ENCODE measurements at places on chromosomes 5 and 9.

- DNase-seq, result no peak
Observed at GRCh38 chr5:71601222-71602026, 14.3 kb downstream of the MCCC2 start.

DNA sequence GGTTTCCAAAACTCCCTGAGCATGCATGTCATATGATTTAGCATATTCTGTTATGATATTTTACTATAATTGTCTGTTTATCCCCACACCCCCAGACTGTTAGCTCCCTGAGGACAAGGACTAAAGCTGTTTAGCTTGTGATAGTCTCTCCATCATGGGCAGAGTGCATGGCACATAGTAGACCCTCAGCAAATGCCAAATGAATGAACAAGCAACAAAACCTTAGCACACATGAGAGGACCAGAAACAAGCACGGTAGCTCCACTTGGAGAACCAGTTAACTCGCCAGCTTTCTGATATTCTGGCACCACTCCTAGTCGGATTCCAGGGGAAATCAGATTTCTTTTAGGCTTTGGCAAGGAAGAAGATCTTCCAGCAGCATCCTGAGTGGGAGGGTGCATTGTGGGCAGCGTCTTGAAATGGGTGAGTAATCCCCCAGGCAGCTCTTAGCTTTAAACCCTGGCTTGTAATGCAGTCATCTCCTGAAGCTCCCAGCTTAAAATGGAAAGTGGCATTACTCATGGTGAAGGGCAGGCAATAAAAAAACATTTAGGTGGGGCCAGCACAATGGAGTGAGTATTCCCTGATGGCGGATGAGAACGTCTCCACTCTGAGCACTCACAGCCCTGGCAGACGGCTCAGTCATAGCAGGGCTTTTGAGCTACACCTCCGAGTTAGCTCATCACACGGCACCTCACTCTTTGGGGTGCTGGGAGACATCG, 41.1 kb downstream of the FGF1 start:
- peak; percentile 81 for DNase-seq

- DNase-seq, result no peak
Observed at GRCh38 chr5:27009540-27009915, 28.9 kb downstream of the CDH9 start.

- DNase-seq, result no peak
Observed at GRCh38 chr5:150253416-150254208, 36.0 kb downstream of the CAMK2A start.

DNA sequence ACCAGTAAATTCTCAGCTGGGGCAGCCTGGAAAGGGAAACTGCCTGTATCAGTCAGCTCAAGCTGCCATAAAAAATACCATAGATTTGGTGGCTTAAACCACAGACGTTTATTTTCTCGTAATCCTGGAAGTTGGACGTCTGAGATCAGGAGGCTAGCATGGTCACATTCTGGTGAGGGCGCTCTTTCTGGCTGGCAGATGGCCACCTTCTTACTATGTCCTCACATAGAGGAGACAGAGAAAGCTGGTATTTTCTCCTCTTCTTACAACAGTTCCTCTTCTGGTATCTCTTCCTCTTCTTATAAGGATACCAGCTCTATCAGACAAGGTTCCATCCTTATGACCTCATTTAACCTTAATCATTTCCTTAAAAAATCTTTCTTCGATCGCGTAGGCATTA, 50.5 kb upstream of the RFX3 start:
- peak; percentile 65 for DNase-seq

DNA sequence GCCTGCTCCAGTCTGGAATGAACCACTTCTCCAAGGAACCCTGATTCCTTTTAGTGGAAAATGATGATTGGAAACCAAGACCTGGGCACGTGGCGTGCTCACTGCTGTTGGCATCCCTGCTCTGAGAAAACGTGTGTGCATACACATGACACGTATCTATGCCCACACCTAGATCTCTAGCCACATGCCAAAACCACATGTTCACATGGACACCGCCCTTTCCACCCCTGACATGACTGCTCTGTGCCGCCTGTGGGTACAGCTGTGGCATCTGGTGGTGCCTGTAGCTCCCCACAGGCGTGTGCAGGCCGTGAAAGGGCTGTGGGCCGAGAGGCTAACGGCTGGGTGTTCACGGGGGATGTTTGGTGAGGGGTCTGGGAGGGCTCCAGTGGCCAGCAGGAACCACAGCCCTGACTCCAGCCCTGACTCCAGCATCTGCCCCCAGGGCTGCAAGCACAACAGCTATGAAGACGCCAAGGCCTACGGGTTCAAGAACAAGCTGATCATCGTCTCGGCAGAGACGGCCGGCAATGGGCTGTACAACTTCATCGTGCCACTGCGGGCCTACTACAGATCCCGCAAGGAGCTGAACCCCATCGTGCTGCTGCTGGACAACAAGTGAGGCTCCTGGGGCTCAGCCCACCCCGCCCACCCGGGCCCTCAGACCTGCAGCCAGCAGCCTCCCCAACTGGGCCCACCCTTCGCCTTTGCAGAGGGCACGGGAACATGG, 75.1 kb downstream of the KCNT1 start:
- no peak for DNase-seq

GRCh38 chr9:95193480-95193879, 124.0 kb downstream of the FANCC start:
- no peak for DNase-seq

- no peak for DNase-seq
Observed at GRCh38 chr9:13070612-13071595, 208.6 kb downstream of the MPDZ start.

DNA sequence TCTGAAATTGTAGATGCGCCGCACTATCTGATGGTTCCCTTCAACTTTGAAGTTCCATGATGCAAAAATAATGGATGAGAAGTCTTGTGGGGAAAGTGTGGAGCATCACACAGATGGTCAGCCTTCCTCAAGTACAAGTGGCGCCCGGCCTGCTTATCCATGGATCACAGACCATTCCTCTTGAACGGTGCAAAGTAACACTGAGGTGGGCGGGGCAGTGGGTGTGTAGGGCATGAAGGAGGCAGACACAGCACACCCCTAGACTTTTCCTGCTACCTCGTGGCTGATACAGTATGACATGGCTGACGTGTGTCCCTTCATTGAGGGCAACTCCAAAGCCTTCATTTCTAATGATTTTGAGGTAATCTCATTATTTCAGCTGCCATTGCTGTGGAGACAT, 2.5 kb upstream of the GNG10 start:
- no peak for DNase-seq

GRCh38 chr5:97418462-97418861, 235.4 kb upstream of the RIOK2 start:
- DNase-seq, result no peak

- DNase-seq, result no peak
Observed at GRCh38 chr9:76756268-76756640, 8.0 kb upstream of the PCA3 start.

DNA sequence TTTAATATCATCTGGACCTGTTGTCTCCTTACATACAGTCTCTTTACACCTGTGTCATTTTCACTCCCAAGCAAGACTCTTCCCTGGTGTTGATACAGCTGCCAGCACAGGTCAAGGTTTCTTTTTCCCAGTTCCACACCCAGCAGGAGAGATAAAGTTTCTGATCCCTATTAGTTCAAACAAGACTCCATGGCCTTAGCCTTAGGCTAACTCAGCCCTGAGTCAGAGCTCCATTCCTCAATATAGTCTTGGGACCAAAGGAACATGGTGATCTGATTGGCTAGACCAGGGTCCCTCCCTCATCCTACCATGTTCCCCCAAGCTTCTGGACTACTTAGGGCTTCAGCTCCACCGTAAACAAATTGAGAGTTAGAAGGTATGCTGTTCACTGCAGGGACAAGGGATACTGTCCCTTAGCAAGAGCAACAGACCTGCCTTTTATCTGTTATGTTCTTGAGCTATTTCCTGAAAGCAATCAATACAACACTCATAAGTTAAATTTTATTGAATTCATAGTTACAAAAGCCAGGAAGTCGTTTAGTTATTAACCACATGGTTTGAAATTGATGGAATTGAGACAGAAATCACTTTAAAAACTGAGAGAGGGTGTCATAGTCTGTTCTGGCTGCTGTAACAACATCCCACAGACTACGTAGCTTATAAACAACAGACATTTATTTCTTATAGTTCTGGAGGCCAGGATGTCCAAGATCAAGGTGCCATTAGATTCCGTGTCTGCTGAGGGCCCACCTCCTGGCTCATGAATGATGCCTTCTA, 20.5 kb downstream of the SLC1A1 start:
- DNase-seq, result no peak

DNA sequence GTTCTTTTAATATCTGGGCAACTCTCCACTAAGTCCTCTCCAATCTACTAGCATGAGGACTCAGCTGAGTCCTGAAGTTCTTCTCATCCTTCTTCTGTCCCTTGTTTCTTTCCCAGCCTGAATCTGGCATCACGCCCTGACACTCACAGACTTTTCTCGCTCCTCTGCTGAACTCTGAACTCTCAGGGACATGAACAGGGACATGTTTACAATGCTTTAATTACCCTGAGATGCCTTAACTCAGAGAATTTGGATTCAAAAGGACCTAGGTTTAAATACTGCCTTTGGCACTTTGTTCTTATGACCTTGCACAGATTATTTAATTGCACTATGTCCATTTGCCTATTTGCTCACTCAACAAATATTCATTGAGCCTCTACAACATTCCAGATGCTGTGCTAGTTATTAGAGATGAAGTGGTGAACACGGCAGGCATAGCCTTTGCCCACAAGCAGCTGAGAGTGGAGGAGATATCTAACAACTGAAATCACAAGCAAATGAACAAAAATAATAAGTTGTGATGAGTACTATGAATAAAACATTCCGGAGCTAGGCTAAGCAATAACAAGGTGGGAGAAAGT, 106.0 kb downstream of the ADRB2 start:
- DNase-seq, result no peak

DNA sequence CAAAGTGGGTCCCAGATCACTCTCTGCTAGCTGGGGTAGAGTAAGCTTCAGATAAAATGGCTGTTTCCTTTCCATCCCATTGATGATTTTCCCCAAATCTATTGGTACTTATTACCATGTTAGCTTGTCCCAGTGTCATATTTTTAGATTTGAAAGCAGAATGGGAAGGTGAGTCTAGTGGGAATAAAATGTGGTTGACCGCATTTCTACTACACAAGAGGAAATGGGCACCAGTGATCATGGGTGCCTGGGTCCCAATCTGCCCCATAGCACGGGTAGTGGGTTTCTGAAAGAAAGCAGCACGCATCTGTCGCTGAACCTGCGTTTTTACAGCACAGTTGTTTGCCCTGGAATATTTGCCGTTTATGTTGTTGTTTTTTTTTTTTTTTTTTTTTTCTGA, 20.1 kb downstream of the DAPK1 start:
- no peak for DNase-seq

- DNase-seq, result no peak
Observed at GRCh38 chr9:16499892-16500291, 370.6 kb downstream of the BNC2 start.

GRCh38 chr5:124650147-124650561, 96.3 kb downstream of the ZNF608 start:
- DNase-seq, result no peak

DNA sequence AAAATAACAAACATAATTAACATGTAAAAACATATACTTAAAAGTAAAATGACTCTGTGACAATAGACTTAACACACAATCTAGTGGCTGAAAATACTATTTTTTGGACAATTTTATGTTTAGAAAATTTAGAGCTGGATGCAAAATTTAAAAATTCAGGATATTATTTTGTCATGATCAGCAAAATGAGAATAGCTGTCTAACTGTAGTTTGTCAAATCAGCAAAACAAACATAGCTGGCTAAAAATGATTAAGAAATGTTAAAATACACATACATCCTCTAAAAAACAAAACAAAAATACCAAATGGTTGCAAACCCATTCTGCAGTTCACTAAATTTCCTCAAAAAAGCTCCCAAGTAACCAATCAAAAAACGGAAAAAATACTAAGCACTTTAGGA, 18.6 kb downstream of the C9orf72 start:
- DNase-seq, result no peak

- DNase-seq, result no peak
Observed at GRCh38 chr5:95241635-95242034, 43.3 kb downstream of the MCTP1 start.

GRCh38 chr9:88072831-88073375, 65.4 kb downstream of the SPATA31C2 start:
- no peak for DNase-seq

DNA sequence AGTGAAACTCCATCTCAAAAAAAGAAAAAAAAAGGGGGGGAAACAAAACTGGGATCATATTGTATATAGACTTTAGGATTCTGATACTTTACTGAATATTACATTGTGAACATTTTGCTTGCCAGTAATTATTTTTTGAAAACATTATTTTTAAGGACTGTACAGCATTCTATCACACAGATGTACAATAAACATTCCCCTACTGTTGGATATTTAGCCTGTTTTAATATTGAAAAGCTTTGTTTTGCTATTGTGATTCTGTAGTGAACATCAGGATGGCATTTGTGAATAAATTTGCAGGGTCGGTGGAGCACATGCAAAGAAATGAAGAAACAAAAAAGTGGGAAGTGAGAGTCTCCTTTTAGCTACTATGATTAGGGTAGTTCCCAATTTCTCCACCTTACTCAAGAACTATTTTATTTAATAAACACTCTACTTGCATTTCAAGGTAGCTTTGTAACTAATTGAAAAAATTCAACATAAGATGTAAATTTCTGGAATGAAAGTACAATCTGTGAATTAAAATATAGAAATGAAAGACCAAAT, 18.7 kb downstream of the RASGRF2 start:
- no peak for DNase-seq

DNA sequence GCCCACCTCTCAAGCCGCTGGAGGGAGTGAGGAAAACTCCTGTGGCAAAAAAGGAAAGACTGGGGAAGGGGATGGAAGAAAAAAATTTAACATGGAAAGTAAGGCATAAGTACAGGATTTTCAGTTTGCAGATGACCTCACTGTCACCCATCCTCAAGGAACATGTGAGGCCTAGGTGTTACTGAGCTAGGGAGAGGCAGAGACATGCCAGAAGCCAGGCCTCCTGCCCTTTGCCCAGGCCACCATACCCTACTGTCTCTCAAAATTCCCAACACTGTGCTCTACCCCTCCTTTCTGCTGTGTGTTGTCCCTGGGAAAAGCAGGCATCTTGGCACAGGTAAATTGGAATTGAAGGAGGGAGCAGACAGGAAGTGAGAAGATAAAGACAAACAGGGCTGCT, 4.4 kb upstream of the MGAT1 start:
- DNase-seq, result no peak

GRCh38 chr5:33438996-33439395, 1.8 kb upstream of the TARS1 start:
- no peak for DNase-seq

DNA sequence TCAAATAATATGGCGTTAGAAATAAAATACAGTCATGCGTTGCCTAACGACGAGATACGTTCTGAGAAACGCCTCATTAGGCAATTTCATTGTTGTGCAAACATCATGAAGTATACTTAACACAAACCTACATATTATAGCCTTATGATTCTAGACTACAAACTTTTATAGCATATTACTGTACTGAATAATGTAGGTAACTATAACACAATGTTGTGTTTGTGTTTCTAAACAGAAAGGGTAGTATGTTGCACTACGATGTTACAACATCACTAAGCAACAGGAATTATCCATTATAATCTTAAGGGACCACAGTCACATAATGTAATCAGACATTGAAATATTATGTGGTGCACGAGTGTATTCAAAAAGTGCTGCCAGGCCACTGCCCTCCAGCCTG, 3.0 kb upstream of the SMC2 start:
- DNase-seq, result no peak

- DNase-seq, result no peak
Observed at GRCh38 chr5:163260961-163261360, 176.4 kb upstream of the CCNG1 start.

All from aorta (tissue), 5 donors.